ENCODE measurements at places on chromosomes 13 and 19. TPM values are rescaled to one million over a fixed set of nuclear protein-coding genes. Genes with fewer than 3 reads are reported as not detected.

KASH5 gene
- total RNA-seq = not detected

TNFSF11 gene
- total RNA-seq = 0.34 TPM

TMIGD2 gene
- total RNA-seq = not detected

ZNF569 gene
- total RNA-seq = 4.0 TPM

FGF21 gene
- not detected for total RNA-seq

IRGC gene
- not detected for total RNA-seq

ZSWIM9 gene
- total RNA-seq = 1.2 TPM

CLEC17A gene
- not detected for total RNA-seq
